ENCODE measurements at places on chromosomes 7 and 10. TPM values are rescaled to one million over a fixed set of nuclear protein-coding genes. Genes with fewer than 3 reads are reported as not detected.
A peak's percentile ranks its signal among the peaks of the same experiment; 100 is the strongest.

DNA sequence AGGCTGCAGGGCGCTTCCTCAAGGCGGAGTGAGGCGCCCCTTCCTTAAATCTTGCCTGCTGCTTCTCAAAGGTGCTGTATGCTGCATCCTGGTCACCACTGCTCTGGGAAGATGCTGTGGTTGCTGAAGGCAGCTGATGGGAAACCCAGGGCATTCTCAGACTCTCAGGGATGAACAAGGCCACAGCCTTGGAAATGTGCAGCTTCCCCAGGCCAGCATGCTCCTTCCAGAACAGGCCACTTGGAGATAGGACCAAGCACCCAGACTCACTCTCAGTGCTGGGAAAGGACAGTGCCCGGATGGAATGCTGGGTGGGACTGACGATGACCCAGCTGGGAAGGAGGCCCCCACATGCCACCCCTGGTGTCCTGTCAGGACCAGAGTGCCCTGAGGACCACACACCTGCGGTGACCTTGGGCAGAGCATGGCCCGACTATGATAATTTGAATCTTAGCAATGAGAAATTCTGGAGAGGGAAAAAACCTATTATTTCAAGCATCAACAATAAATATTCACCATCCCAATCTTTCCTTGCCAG, 235.5 kb downstream of the TNS3 start:
- no peak for DNase-seq

DNA sequence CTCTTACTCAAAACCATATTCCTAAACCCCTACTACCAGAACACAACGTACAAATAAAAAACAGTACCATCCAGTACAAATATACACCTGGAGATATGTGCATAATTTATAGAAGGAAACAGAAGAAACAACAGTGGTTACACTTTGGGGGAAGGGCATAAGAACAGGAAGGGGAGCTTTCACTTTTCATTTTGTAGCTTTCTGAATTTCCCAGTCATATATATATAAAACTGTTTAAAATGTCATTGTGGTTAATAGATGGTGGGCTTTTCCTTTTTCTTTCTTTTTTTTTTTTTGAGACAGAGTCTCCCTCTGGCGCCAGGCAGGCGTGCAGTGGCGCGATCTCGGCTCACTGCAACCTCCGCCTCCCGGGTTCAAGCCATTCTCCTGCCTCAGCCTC, 47.2 kb downstream of the MALSU1 start:
- DNase-seq: no peak

DNA sequence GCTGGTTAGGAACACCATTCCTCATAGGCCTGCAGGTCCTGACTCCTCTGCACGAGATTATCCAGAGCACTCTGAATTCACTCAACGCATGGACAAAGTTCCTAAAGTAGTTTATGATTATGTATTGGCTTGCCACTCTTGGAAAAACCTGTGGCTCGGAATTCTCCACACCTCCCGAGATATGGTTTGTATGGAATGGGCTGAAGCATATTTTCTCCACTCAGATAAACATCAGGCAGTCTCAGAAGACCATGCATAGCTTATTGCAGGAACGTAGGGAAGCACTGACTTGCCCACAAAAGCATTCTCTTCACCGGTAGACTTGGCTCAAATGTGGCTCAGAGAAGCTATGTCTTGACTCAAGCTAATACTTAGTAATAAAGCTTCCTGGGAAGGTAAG, 338.6 kb upstream of the NFE2L3 start:
- no peak for DNase-seq

DNA sequence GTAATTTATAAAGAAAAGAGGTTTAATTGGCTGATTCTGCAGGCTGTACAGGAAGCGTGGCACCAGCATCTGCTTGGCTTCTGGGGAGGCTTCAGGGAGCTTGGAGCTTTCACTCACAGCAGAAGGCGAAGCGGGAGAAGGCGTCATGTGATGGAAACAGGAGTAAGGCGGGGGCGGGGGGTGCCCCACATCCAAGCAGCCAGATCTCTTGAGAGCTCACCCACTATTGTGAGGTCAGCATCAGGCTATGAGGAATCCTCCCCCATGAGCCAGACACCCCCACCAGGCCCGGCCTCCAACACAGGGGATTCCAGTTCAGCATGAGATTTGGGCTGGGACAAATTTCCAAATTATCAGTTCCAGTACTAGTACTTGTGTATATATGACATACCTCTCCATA, 46.2 kb downstream of the WDR37 start:
- no peak for DNase-seq

- DNase-seq: no peak
These were observed 14.7 kb upstream of the LRRN3 start for GRCh38 chr7:111076205-111076604.

DNA sequence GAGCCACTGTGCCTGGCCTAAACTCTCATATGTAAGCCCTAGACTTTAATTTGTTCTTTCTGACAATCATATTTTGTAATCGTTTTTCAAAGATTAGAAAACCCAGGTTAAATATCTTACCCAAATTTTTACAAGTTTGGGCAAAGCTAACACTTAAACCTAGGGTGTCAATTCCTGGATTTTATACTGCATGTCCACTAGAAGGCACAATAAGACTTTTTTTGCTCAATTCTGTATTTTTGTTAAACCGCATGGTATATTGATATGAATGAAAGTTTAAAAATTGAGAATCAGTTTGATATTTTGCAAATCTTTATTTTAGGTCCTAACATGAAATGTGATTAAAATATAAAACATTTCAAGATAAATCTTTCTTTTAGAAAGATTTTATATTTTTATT, 29.3 kb downstream of the DYNC2I1 start:
- DNase-seq: no peak

DNA sequence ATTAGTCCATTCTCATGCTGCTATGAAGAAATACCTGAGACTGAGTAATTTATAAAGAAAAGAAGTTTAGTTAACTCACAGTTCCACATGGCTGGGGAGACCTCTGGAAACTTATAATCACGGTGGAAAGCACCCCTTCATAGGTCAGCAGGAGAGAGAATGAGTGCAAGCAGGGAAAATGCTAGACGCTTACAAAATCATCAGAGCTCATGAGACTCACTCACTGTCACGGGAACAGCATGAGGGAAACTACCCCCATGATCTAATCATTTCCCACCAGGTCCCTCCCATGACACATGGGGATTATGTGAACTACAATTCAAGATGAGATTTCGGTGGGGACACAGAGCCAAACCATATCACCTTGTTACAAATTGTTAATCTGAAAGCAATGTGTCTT, 15.8 kb downstream of the TAS2R39 start:
- DNase-seq: no peak

GRCh38 chr10:114239117-114239993, at the start of gene VWA2:
VWA2 (plus strand) TSS chr10:114239254; CDS start chr10:114248714, 9,460 bp downstream.
- DNase-seq: no peak

- no peak for DNase-seq
These were observed 1.1 kb downstream of the CUX1 start for GRCh38 chr7:101818287-101819071.

DNA sequence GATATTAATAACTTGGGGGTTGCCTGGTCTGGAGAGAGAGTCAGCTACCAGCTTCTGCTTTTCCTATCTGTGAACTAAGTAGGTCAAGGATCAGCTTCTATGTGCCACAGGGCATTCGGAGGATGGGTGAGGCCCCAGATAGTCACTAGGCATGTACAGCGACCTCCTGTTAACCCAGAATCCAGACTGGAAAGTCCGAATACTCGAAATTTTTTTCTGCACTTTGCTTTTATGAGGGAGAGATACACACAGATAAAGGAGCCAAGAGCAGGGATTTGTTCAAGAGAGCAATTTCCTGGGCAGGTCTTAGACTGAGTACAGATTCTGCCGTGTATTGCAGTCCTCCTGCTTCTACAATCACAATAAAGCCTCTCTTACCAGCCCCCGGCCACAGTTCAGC, 54.2 kb downstream of the EMX2 start:
- no peak for DNase-seq

GRCh38 chr10:30352377-30352776, 3.3 kb upstream of the MTPAP start:
- DNase-seq: no peak

GRCh38 chr7:141541375-141541774, 9.8 kb upstream of the AGK start:
- peak; percentile 54 for DNase-seq

DNA sequence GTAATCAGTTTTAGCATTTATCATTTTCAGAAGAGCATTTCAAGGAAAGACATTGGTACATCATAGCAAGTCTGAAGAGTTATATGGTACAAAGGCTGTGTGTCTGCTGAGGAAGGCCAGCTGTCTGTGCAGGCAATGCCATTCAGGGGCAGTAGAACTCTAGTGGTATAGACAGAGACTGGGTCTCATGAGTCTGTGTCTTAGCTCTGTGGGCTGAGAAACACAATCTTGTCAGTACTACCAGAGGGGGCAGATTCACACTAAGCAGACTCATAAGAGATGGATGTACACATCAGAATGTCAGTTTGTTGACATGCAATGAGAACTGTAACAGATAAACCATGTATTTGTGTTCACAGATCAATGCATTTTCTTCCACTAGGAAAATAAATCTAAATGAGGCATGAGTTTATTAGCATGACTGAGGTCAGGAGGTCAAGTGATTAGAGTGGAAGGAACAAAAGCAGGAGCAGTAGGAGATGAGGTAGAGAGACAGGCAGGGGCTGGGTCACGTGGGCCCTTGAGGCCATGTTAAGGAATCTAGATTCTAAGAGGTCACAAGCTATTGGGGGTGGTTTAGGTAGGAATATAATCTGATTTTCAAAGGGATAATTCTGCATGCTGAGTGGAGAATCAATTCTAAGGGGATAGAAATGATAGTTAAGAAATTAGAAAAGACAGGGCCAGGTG, 7.5 kb upstream of the GGCT start:
- no peak for DNase-seq

DNA sequence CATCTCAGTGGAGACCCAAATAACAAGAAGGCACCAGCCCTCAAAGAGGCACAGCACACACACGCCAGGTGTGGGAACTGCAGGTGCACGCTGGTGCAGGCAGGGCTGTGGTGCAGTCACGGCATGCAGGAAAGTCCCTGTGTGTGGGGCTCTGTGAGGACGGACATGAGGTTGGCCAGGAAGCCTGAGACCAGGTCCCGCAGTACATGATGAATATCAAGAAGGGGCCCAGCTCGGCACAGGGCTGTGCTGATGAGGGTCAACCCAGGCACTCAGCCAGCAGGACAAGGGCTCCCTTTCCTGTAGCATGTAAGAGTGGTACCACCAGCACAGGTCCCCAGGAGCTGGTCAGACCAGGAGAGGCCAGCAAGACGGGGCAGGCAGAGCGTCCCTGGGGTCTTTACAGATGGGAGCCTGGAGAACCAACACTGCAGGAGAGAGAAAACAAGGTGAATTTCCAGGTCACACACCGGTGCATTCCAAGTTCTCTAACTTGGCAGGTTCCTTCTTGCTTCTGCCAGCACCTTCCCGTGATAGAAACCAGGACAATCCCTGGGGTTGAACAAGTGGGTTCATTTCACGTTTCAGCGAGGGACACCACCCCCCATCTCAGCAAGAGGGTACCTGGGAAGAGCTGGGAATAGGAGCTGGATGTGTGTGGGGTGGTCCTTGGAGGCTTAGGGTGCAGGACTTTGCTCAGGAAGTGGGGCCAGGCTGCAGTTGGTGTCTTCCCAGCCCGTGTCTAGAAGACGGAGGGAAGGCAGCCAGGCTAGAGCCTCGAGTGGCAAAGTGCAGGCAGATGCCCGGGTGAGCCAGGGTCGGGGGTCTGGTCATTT, 244.8 kb upstream of the TCERG1L start:
- DNase-seq: peak; percentile 94

GRCh38 chr10:120598386-120598785, 141.4 kb downstream of the PLPP4 start:
- no peak for DNase-seq

DNA sequence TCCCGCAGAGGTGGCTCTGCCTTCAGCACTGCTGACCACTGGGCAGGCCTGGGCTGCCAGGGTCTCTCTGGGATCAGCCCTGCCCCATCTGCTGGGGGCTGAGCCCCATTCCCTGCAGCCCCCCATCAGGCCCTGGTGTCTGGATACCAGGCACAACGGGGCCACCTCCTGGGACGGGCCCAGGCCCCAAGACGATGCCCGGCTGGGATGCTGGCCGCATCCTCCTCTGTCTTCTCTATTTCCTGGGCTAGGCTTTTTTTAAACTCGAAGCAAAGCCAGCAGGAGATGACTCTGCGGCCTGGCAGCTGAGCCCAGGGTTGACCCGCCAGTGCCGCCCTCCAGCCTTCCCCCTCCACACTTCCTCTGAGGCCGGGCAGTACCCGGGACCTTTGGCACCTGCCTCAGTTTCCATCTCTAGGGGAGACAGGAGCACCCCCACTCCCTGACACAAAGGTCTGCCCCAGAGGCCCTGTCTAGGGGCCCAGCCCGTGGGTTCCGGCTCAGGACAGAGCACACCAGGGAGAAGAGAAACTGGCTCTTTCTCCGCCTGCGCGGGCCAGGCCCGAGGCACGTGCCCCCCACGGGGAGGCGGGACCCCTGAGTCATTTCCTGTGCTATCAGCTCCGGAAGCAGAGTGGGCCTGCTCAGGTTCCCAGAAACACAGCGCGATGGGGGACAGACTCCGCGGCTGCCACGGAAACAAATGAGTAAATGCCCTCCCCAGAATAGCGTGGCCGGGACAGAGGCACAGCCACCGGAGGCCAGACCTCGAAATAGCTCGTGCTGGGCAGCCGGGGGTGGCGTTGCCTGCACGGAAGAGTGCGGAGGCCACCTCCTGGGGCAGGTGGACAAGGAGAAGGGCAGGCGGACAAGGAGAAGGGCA, 84.6 kb upstream of the PDGFA start:
- no peak for DNase-seq

GRCh38 chr7:129017933-129018538, 36.9 kb downstream of the TNPO3 start:
- DNase-seq: no peak

DNA sequence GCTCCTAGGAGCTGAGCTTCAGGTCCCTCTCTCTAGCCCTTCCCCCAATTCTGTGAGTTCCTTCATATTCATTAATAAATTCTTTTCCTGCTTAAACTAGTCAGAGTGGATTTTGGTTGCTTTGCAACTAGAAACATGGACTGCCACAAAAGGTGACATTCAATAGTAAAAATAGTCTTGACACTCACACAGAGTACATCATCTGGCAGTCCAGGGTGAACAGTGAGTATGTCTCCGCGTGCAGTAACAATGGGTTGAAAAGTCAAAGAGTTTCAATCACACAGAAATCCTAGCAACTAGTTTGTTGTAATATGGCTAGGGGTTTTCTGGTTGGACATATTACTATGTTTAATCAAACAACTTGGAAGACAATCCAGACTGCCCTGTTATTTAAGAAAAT, 168.8 kb upstream of the TBX20 start:
- no peak for DNase-seq

CTAGE6 gene
- total RNA-seq: 1.7 TPM

CYP3A4 gene
- not detected for total RNA-seq

AKR1C3 gene
- total RNA-seq: 45.4 TPM

GDF2 gene
- not detected for total RNA-seq

ZNF248 gene
- 17.7 TPM for total RNA-seq

PHYHIPL gene
- total RNA-seq: 2.0 TPM

ACSL5 gene
- total RNA-seq: 8.3 TPM

EEPD1 gene
- total RNA-seq: 9.8 TPM

C10orf62 gene
- not detected for total RNA-seq

CALHM3 gene
- not detected for total RNA-seq

LFNG gene
- 36.8 TPM for total RNA-seq

Data from vagina (tissue), 2 donors.